ENCODE measurements at places on chromosomes 13 and 19. TPM values are rescaled to one million over a fixed set of nuclear protein-coding genes. Genes with fewer than 3 reads are reported as not detected.

The NLRP8 gene
- not detected for total RNA-seq

The SOX21 gene
- not detected for total RNA-seq

The POU2F2 gene
- 39.6 TPM for total RNA-seq

DNA sequence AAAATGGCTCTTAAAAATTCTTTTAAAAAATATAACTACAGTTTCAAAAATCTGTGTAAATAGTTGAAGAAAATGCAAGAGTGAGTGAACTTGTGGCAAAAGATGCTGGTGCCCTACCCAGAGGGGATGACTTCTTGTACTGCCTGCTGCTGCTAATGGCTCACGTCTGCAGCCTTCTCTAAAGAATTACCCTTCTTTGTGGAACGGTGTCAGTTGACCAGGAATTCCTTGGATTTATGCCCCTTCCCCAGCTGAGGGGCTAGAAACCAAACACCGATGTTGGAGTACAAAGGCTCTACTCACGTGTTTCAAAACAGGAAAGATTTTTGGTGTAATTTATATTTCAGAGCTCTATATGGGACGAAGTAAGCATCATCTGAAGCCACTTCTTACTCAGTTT lies 1582.8 kb downstream of the OLFM4 start:
- DNase-seq: no peak

DNA sequence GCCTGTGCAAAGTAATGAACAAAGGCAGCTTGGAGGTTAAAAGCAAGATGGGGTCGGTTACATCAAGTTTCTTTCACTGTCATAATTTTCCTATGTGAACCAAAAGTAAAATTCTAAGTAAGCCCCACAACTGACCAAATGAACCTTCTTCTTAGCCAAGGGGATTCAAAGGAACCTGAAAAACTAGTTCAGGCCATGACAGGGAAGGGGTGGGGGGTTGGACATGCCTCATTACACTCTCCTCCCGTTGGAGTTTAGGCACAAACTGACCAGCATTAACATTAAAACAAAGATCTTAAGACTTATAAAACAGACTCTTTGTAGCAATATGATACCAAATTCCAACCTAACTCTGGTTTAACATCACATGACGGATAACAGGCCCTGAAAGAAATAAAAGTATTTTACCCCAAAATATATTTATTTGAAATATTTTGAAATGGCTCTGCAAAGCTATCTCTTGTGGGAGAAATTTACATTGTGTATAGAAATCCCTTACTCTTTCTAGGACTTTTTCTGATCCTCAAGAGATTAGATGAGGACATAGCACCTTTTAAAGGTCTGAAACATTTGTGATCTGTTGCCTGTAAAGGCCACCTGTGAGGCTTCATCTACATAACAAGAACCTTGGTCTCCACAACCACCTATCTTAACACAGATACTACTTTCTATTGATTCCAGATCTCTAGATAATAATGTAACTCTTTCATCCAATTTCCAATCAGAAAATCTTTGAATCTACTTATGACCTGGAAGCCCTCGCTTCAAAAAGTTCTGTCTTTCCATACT lies 1829.0 kb upstream of the MIR17HG start:
- DNase-seq: no peak

- no peak for DNase-seq
These were observed 1.1 kb downstream of the ADAMTS10 start for GRCh38 chr19:8609279-8610040.

GRCh38 chr19:44553478-44554171 lies 24.1 kb upstream of the CEACAM20 start:
- no peak for DNase-seq

DNA sequence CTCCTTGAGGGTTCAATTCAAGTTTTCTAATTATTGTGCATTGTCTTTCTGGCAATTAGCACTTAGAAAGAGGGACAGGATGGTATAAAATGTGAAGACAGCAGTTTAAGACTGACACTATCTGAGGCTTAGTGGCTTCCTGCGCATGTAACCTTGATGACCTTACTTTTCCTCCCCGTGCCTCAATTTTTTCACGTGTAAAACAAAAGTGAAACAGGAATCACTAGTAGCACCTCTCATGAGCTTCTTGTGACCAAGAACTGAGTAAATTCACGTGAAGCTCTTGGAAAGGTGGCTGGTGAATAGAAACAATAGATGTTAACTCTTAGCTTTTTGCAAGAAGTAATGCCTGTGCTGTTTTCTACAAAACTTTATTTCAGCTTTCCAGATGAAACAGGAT lies 233.9 kb downstream of the LMO7 start:
- DNase-seq: no peak

Data from activated naive CD4-positive, alpha-beta T cell treated with anti-CD3 and anti-CD28 coated beads, Interleukin-2, amount 50 U/mL, for 72 hours (primary cell).